ENCODE measurements at places on chromosomes 6 and 20. TPM values are rescaled to one million over a fixed set of nuclear protein-coding genes. Genes with fewer than 3 reads are reported as not detected.

DNA sequence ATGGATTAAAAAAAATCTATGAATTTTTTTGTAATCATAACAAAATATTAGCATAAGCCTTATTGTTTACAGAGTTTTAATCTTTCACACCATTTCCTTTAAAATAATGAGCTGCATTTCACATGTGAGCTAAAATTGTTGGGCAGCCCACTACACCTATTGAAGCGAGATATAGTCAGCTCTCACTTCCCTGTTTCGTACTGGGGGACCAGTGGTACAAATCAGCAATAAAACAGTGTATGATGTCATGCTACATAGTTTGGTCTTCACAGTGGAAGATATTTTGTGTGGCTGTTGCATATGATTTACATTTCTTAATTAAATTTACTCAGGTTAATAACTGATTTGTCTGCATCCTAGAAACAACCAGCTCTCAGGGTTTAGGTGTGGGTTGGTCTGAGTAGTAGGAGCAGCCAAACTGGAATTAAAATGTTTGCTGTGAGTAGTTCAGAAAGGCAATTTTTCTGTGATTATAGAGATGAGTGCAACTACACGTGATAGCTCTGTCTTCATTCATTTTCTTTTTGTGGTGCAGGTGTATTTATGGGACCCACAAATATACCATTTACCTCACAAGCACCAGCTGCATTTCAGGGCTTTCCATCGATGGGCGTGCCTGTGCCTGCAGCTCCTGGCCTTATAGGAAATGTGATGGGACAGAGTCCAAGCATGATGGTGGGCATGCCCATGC is 99.3 kb downstream of the B3GAT2 start:
- DNase-seq, result no peak

DNA sequence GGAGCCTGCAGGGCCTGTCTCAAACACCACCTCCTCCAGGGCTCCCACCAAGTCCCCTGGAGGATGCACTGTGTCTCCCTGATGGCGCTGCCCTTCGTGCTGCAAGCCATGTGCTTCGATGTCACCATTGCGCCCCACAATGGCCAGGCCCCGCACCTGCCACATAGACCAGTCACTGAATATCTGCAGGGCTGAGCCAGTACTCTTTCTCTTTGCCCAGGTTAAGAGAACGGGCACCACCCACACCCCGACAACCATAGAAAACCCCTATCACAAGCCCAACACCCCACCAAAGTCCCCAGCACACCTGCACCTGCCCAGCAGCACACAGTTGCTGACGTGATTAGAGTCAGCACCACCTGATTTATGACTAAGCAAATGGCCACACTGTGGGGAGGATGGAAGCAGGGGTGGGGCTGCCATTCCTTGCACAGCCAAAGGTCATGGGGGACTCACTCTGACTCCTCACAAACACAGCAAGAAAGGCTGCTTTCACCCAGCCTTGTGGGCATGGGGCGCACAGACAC is 104.3 kb downstream of the SLC23A2 start:
- no peak for DNase-seq

DNA sequence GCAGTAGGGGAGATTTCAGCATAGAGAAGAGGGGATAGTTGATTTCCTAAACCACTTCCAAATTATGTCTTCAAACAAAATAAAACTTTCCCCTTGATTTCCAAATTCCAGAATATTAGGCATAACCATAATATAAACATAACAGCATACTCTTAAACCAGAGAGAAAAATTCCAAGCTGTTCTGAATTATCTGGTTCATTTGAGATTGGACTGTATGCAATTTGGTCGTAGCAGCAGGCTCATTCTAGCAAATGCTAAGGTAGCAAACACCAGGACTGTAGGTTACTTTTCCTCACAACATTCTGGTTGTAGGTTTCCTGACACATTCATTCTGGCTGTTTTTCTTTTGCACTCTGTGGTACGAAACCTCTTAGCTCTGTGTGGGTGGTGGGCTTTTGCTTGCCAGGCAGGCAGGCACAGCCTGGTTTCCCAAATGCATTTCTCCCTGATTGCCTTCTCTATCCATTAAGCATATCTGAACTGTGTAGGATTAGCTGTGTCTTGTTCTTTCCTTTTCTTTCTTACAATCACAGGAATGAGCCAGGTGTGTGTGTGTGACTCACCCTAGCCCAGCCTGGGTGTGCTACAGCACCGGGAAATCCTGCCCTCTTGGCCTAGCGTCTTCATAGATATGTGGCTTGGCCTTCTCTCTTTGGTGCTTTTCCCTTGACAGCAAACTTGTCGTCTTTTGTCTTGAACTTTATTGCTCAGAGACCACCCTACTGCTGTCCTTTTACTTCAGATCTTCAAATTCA is 77.1 kb downstream of the JARID2 start:
- DNase-seq, result no peak

DNA sequence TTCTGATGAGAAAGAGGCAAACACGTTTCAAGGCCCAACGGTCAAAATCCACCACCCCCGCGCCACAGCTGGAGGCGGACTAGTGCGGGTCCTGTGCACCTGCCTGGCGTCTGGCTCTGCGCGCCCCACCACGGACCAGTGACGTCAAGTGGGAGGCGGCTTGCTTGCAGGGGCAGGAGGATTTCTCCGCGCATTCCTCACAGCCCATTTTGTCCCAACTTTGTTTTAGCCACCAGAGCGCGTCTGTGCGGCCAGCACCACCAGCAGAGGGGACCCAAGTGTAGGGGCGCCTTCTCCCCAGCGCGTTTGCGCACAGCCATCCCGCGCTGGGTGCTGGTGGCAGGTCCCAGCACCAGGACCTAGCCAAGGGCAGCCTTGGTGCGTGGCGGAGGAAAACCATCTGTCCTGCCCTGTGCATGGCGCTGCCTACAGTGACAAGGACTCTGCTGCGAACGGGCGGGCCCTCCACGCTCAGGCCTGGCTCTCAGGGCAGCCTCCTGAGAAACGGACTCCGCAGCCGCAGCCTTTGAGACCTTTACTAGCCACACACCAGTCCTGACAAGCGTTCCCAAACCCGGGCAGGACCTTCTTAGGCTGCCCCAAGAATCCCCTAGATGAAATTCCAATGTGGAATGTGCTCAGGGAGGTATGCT is 194.8 kb upstream of the EXOC2 start:
- no peak for DNase-seq

DNA sequence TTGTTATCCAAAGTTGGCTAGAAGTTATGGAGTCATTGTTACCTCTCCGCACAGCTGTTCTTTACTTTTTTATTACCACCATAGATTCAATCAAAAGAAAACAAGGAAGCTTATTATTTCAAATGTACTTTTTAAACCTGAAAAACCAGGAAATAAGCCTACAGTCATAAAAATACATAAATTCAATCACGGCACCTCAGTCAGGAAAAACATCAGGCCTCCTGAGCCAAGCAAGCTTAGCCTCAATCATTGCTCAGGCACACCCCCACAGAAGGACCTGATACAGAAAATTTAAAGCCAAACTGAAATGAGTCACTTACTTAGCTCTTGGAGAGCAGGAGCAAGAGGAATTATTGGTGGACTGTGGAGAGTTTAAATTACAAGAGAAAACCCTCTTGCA is 44.3 kb downstream of the MARCKS start:
- no peak for DNase-seq

DNA sequence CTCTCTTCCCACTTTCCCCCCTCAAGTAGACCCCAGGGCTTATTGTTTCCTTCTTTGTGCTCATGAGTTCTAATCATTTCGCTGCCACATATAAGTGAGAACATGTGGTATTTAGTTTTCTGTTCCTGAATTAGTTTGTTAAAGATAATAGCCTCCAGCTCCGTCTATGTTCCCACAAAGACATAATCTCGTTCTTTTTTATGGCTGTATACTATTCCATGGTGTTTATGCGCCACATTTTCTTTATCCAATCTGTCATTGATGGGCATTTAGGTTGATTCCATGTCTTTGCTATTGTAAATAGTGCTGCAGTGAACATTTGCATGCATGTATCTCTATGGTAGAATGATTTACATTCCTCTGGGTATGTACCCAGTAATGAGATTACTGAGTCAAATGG is 16.9 kb upstream of the PERP start:
- DNase-seq, result no peak

GRCh38 chr6:38319256-38320212 is 320.2 kb downstream of the BTBD9 start:
- DNase-seq, result no peak

- DNase-seq, result no peak
Observed at GRCh38 chr20:15945289-15945688, 628.0 kb downstream of the KIF16B start.

GRCh38 chr20:41307021-41307420 is 10.5 kb downstream of the ZHX3 start:
- no peak for DNase-seq

DNA sequence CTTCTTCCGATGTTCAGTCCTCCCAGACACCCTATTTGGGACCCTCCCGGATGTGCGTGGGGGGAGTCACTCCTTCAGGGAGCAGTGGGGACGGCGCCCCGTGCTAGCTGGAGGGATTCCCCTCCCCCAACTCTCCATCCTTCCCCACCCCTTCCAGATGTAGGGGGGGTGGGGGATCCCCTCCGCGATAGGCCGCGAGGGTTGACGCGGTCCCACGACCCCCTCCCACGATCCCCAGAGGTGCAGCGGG is 548 bp downstream of the GNL1 start:
- DNase-seq, result no peak

DNA sequence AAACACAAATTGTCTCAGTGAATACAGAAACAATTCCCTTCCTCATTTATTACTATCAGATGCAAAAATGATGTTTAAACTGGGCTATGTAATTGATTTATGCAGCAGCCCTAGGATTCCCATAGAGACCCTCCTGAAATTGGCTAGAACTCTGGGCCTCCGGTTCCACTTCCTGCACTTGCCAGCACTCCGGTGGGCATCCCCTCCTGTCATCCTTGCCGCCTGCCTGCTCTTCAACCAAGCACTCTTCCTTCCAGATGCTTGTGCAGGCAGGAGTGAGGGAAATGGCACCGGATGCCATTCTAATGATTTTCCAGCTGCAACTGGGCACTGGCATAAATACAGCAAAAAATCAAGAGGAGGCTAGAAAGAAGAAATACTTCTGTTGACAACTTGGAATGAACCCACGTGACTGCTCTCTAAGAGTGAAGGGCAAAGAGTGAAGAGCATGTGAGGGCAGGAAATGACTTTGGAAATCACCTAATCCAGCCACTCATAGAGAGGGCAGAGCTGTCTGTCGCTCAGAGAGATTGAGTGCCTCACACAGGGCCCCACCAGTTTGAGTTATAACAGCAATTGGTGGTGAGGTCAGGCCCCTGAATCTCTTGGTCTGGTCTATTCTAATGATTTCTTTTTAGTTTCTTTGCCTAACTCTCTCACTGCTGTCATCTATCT is 3.7 kb upstream of the NEDD9 start:
- no peak for DNase-seq

- no peak for DNase-seq
Observed at GRCh38 chr6:167341665-167342655, 17.1 kb downstream of the TTLL2 start.

DNA sequence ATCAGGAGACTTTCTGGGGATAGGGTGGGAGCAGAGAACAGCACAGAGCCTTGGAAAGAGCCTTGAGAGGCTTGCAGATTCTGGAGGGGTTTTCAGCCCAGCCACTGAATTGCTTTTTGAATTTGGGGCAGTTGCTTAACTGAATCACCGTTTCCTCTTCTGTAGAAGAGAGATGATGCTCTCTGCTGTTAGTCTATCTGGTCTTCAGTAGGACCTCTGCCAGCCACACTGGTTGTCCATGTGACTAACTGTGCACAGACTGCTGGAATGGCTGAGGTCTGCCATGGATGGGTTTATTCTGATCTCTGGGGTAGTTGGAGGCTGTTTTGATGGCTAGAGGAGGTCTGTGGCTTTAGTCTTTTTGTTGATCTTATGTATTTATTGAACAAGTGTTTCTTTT is 21.4 kb upstream of the PRDM1 start:
- DNase-seq, result no peak

- no peak for DNase-seq
Observed at GRCh38 chr6:85684809-85685171, 42.1 kb upstream of the SYNCRIP start.

GRCh38 chr6:111799576-111800258 is 73.5 kb downstream of the FYN start:
- DNase-seq, result no peak

DNA sequence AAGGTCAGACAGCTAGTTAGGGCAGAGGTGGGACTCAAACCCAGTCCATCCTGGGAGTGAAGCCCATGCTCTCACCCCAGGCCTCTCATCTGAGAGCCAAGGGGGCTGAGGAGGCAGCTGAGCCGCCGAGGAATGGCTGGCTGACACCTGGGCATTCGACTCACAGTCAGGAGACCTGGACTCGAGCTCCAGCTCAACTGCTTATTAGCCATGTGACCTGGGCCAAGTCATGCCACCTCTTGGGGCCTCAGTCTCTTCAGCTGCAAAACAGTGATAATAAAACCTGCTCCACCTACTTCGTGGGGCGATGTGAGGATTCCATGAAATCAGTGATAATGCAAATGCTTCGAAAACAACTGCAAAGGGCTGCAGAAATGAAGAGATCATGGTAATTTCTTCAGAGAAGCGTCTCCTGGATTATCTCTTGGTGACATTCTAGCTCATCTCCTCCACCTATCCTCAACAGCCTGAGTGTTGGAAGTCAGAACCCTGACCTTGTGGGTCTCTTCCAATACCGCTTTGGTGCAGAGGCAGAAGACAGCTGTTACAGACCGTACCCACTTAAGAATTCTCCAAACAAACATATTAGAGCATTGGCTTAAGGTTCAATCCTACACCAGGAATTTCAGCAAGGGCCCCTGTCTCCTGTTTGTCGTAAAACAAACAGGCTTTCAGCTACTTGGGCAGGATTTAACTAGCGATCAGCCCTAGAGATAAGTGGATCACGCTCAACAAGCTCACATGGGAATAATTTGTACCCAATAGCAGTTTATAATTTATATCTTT is 60.0 kb upstream of the PIM1 start:
- no peak for DNase-seq

DNA sequence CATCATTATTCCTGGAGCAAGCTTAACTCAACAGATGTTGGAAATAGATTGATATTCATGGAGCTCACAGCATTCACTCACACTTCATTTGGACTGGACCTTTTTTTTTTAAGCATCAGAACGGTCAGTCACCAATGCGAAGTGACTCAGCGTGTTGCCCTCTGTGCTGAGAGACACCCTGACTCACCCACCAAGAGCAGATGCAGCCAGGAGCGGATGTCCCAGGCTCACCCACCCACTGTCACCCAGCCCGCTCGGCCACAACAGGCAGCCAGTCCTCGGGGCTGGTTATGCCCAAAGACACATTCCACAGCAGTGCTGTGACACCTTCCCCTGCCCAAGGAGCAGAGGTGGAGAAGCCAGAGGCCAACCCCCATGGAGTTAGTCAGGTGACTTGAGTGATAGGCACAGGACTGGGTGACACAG is 15.7 kb downstream of the RNASET2 start:
- DNase-seq, result no peak

The LPA gene
- not detected for total RNA-seq

The RALGAPB gene
- total RNA-seq, result 27.6 TPM

The OLIG3 gene
- not detected for total RNA-seq

The MICA gene
- total RNA-seq, result 3.2 TPM

The CALHM6 gene
- 1.5 TPM for total RNA-seq

The CALHM5 gene
- 1.1 TPM for total RNA-seq

The KCNB1 gene
- total RNA-seq, result 1.5 TPM

The BLCAP gene
- total RNA-seq, result 89.4 TPM

The BTN1A1 gene
- total RNA-seq, result not detected

The TUBB2B gene
- total RNA-seq, result 0.28 TPM

The ADGB gene
- total RNA-seq, result not detected

The GSTA3 gene
- not detected for total RNA-seq

The HLA-DRB1 gene
- total RNA-seq, result 36.3 TPM

Measured in heart right ventricle (tissue), 16 donors.